ENCODE measurements at places on chromosomes 12 and 14.

- DNase-seq = no peak
Observed at GRCh38 chr14:100135784-100136183, 23.7 kb downstream of the DEGS2 start.

GRCh38 chr12:93638954-93639353, 38.2 kb upstream of the CRADD start:
- no peak for DNase-seq

GRCh38 chr14:87351007-87351406, 642.0 kb downstream of the GALC start:
- no peak for DNase-seq

- no peak for DNase-seq
Observed at GRCh38 chr14:73105050-73105449, 31.3 kb upstream of the PSEN1 start.

GRCh38 chr14:76828339-76829012, 2.3 kb downstream of the LRRC74A start:
- no peak for DNase-seq

- no peak for DNase-seq
Observed at GRCh38 chr14:63737582-63738006, 9.7 kb upstream of the SGPP1 start.
